NCI-H510A treated with DMSO at 0.1 percent for 48 hours (cell line): ENCODE measurements at places on chromosomes 5 and 9.

GRCh38 chr5:14881826-14882225 lies 10.2 kb upstream of the ANKH start:
- no peak for DNase-seq

DNA sequence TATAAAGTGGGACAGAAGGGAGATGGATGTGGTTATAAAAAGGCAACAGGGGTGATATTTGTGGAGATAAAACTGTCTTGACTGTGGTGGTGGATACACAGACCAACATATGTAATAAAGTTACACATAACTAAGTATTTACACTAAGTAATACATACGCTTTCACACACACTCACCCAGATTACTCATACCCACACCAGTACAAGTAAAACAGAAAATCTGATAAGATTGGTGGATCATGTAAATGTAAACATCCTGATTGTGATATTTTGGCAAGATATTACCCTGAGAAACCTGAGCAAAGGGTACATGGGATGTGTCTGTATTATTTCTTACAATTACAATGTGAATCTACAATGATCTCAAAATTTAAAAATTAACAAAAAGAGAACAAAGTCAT lies 53.3 kb upstream of the SLIT3 start:
- DNase-seq, result no peak

DNA sequence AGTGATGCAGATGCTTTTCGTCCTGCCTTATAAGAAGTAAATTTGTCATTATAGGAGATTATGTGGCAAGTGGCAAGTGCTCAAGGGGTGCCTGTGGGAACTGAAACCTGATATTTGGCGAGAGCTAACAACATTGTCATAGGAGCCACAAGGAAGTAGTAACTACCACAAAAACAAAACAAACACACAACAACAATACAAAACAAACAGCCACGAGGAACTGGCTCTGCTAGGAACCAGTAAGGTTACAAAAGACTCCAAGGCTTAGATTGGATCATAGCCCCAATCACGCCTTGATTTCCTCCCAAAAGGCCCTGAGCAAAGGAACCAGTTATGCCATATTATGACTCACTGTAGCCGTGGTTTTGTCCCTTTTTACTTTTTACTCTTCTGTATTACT lies 1045.2 kb downstream of the CDH12 start:
- peak; percentile 24 for DNase-seq

- DNase-seq, result no peak
These were observed 222.6 kb downstream of the EBF1 start for GRCh38 chr5:158877124-158877581.

- no peak for DNase-seq
These were observed 6.2 kb downstream of the MYORG start for GRCh38 chr9:34370335-34370969.
